ENCODE measurements at places on chromosomes 5 and 9. TPM values are rescaled to one million over a fixed set of nuclear protein-coding genes. Genes with fewer than 3 reads are reported as not detected.

Gene FRRS1L
- not detected for total RNA-seq

Gene PCDHA10
- not detected for total RNA-seq

Gene SLC31A2
- total RNA-seq = 3.4 TPM

Gene PKD2L2
- total RNA-seq = not detected

Gene CCL21
- total RNA-seq = not detected

GRCh38 chr5:96924016-96924443, 11.8 kb upstream of the LNPEP start:
- no peak for DNase-seq

GRCh38 chr5:74382123-74382855, 258.2 kb downstream of the ENC1 start:
- no peak for DNase-seq

DNA sequence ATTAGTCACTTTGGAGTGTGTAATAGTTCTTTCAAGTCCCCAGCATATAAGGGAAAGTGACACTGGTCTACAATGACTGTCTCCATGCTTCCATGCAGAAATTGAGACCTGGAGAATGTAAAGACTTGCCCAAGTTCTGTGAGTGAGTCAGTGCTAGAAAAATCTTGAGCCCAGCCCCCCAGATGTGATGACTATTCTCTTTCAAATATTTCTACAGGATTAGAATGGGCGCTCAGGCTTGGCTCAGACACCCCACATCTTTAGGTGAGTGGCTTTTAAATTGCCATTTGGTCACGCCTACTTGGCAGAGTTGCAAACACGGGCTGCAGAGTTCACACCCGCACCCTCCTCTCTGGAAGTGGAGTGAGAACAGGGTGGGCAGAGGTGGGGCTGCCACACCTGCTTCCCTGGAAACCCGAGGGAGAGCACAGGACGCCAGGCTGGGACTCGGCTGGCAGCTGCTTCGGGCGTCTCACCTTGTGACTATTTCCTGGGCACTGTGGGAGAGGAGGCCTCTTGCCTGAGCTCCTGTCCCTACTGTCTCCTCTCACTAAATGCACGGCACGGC, 37.6 kb downstream of the ROPN1L start:
- peak; percentile 58 for DNase-seq

- DNase-seq = peak; percentile 12
Observed at GRCh38 chr9:2872250-2872930, 28.5 kb upstream of the PUM3 start.

DNA sequence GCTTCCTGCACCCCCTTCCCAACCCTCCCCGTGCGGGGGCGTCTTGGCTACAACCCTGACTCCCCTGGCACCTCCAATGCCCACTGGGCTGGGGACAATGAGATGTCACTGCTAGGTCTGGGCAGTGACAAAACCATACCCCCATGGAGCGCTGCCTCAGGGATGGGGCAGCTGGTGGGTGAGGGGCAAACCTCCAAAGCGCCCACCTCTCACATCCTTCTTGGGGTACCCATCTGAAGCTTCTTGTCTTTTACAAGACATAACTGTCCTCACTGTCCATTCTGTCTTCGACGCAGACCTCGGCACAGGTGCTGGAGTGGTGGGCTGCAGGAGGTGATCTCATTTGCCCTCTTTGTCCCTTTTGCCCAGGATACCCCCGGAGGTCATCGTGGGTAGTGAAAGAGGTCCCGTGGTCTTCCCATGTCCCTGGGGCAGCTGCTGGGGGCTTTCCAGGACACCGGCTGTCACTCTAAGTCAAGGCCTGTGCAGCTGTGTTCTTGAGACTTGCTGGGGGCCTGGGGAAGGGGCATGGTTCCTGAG, 27.8 kb upstream of the CSF1R start:
- DNase-seq = no peak

DNA sequence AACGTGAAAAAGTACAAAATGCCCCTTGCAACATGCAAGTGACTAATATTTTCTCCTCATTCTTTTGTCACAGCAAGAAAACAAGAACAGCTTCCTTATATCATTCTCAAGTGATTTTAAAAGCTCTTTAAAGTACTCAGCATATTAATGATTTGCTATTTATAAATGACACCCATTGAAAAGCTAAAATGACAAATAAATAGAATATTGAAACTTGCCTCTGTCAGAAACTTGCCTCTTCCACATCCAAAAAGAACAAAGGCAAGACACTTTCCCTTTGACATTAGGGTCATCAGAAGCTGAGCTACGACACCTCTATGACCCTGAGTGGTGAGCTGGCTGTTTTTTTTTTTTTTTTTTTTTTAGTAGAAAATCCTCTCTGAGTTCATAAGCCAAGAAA, 339.6 kb upstream of the ITGA1 start:
- no peak for DNase-seq

- DNase-seq = no peak
Observed at GRCh38 chr5:116382032-116382873, 192.4 kb downstream of the SEMA6A start.

DNA sequence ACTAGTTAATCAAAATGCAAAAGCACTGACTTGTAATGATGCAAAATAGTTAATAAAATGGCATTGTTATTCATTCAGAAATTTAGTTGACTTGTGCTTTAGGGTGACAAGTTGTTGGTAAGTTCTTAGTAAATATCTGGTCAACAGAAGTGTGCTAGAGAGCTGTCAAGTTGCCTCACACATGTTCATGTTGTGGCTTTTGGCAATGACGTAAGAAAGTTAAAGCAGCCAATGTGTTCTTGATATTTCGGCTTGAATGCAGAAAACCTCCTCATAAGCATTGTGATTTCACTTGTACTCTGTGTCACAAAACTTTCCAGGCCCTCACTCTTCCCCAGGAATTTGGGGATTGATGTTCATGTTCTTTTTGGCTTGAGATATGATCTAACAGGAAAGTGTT, 626.7 kb downstream of the PRR16 start:
- DNase-seq = no peak

GRCh38 chr9:3887221-3887653, 361.4 kb upstream of the RFX3 start:
- no peak for DNase-seq

DNA sequence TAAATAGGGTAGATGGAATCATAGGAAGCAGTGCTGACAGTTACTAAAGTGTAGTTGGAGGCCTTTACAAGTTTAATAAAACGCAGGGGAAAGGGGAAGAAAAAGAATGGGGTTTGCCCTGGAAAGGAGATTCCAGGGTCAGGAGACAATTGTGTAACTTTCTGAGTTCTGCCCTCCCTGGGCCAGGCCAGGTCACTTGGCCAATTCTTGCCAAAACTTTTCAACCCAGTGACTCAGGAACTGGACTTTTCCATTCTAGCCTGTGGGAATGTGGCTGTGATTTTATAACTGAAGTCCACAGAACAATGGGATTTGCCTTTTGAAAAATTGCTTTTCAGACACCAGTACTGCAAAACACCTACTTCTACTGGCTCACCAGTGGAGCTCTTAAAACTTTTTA, 289.8 kb upstream of the ANKRD55 start:
- DNase-seq = no peak

- peak; percentile 83 for DNase-seq
Observed at GRCh38 chr5:177592010-177592834, at the start of gene TMED9. TSS of gene TMED9 (plus strand) at chr5:177592203. CDS start at chr5:177592215, 12 bp downstream.

DNA sequence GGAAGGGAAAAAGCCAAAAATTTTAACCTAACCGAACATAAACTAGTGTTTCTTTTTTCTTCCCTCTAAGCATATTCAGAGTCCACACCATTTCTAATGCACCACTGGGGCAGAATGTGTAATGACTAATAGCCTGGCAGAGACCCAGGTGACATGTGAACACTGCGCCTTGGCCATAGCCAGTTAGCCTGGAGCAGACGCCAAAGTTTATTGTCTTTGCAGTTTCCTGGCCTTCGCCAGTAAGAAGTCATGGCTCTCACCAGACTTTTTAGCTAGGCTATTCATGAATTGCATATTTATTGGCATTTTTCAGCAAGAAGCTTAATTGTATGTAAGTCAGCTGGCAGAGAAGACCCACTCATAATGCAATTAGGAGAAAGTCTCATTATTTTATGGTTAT, 182.8 kb upstream of the SLC27A6 start:
- peak; percentile 71 for DNase-seq

DNA sequence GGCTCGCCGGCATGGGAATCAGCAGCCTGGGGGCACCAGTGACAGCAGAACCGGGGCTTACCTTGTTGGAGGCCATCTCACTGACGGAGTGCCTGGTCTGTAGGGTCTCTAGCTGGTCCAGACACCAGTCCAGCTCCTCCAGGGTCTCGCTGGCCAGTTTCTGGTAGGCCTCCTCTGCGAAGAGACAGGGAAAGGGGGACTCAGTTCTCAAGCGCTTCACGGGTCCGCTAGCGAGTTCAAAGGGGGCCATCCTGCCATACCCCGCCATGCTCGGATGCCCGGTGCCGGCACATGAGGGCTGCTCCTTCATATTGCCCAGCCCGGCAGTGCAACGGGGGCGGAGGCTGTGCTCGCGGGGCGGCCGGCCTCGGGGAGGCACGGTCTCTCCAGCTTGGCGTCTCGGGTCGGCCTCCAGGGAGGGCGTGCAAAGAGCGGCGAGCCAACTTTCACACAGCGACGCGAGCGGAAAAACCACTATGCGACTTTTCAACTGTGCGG, 456.0 kb downstream of the RAB3C start:
- no peak for DNase-seq

DNA sequence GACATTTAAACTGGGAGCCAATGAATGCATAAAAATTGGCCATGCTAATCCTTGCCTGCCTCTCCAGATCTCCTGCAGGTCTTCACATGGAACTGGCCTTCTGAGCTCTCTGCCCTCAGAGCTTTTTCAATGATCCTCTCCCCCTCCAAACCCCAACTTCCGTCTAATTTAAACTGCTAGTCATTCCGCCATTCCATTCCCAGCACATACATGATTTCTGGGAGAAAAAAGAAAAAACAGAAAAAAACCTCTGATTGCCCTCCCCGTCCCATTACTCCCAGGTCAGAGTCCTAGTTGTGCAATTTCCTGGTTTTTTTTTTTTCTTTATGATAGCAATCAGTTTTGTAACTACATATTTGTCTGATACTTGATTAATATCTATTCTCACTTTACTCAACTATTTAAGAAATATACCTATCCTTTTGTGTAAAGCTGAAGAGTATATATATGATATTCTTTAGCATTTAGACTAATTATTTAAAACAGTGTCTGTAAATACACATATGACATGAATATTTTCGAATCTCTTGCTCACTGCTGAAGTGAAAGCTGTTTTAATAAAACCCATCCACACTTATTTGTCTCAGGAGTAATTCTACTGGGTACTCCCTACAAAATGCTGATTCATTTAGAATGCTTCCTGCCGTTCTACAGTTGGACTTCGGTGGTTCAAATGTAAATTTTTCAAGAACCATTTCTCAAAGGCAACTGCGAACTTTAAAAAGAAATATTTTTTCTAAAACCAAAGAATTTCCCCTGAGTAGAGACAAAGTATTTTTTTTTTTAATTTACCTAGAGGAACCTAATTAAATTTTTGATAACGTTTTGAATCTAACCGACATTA, 1.6 kb downstream of the HINT1 start:
- peak; percentile 59 for DNase-seq

Data from HT-29 (cell line).